ENCODE measurements at places on chromosomes 7 and 10.

DNA sequence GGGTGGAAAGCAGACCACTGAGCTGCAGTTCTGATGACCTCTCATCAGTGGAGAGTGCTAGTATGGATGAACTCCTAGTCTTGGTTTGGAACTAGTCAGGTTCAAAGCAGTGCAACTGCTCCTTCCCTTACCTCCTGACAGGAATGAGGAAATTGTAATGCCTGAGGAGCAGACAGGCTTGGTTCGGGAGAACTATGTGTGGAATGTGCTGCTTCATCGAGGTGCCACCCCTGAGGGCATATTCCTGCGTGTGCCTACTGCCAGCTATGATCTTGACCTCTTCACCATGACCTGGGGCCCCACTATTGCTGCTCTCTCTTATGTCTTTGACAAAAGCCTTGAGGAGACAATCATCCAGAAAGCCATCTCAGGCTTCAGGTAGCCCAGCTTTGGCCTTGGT is 27.4 kb upstream of the NFKB2 start:
- peak; percentile 78 for DNase-seq

DNA sequence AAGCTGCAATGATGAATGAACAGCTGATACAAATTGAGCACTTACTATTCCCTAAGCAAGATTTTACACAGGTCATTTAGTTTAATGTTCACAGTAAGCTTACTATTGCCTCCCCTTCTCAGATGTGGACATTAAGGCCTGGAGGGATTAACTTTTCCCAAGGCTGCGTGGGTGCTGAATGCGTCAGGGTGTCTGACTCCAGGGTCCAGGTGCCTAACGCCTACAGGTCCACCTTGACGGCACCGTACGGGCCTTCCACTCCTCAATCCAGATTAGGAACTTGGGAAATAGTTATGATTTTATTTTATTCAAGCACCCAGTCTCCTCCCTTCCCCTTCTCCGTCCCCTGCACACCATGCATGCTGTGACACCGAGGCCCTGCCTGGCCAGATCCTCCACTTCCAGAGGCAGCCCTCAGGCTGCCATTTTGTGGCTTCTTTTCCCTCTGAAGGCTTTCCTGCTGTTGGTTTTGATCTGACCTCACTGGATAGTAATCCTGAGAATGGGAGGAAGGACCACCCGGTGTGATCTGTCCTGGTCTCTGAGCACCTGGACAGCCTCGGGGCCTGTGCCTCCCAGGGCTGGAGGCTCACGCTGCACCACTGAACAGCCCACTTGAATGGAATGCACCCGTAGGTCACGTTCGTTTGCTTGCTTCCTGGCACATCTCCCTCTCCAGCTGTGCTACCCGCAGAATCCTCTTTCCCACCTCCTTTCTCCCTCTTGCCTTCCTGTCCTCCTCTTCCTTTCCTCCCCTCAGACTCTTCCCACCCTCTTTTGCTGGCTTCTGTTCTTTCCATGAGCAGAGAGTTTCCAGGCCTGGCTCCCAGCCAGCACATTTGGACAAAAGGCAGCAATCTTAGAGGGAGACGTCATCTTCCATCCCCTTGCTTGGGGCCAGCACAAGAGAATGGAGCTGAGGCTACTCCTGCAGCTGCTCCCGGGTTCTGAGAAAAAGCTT is 14.4 kb downstream of the DENND2A start:
- DNase-seq = no peak

- DNase-seq = no peak
Observed at GRCh38 chr7:138144958-138145357, 68.7 kb downstream of the AKR1D1 start.

DNA sequence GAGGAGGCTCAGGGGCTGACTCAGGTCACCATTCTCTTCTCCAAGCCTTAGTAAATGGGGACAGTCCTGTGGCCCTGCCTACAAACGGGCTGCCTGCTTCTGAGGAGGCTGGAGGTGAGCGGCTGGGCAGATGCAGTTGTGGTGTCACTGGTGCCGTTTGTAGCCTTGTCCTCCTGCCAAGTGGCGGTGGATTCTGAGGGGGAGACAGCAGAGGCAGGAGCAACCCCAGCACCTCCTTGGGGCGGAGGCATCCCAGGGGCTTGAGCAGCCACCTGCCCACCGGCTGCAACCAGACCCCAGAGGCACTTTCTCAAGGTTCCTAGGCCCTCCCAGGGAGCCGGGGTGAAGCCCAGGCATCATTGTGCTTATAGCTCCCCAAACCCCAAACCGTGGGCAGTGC is 112.5 kb downstream of the ZMIZ1 start:
- DNase-seq = no peak

DNA sequence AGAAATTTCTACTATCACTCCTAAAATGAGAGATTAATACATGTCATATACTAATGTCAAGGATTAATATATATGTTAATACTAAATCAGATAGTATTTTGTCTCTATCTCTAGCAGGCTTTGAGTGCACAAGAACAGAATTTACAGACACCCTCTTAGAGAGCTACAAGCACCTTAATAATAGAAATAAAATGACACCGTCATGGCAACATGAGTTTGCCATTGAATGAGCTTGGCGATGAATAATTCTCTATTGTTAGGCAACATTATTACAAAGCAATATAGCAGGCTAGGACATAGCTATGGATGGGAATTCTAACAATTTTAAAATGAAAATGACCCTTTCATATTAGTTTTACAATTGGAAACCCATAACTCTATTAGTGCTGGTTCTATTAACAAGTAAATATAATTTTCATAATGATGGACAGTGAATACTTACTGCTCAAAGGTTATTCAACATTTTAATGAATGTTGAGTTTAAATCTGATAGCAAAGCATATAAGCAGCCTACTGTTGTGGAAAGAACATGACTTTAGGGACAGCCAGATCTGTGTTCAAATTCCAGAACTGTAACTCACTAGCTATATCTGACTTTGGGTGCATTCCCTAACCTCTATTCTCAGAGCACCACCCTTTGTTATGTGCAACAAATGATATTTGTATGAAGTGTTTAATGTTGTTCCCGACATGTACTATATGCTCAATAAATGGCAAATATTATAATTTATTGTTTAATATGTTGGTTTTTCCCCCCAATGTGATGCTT is 184.5 kb upstream of the DKK1 start:
- DNase-seq = no peak

- no peak for DNase-seq
Observed at GRCh38 chr10:34584164-34584563, 230.9 kb downstream of the PARD3 start.

DNA sequence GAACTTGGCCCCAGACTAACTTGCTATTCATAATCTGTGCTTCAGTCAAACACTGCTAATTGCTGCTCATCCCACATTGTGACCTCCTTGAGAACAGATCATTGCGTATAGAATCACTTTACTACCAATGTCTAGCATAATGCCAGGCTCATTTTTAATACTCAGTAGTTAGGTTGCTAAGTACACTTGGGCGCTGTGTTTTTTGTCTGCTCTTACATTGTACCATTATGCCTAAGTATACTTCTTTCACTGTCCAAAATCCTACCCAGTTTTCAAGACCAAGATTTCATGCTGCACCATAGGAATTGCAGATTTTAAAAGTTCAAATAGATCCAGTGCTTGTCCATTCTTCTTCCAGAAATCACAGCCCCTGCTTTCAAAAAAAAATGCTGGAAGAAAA is 32.8 kb upstream of the TMEM106B start:
- no peak for DNase-seq

DNA sequence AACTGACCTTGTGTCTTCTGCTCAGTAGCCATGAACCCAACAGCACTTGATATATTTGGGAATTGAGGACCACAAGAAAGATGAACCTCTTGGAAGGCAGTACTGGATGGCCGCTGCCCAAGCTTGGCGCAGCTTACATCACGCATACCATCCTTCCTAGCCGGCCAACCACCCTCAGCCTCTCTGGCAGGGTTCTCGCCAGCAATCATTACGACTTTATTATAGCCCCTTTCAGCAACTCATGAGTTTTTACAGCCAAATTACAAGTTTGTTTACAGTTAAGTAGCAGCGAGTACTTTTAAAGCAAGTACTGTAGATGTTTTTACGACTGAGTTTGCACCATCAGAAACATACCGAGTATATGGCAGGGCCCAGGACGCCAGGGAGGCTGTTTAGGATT is 769.1 kb downstream of the SUGCT start:
- DNase-seq = no peak

GRCh38 chr7:50812841-50813475 is 30.3 kb upstream of the GRB10 start:
- DNase-seq = no peak

GRCh38 chr10:123140164-123140982 is 4.6 kb downstream of the HMX3 start:
- no peak for DNase-seq

- DNase-seq = no peak
Observed at GRCh38 chr10:129941199-129942018, 22.7 kb downstream of the EBF3 start.

GRCh38 chr7:69739190-69739589 is 140.9 kb downstream of the AUTS2 start:
- no peak for DNase-seq

DNA sequence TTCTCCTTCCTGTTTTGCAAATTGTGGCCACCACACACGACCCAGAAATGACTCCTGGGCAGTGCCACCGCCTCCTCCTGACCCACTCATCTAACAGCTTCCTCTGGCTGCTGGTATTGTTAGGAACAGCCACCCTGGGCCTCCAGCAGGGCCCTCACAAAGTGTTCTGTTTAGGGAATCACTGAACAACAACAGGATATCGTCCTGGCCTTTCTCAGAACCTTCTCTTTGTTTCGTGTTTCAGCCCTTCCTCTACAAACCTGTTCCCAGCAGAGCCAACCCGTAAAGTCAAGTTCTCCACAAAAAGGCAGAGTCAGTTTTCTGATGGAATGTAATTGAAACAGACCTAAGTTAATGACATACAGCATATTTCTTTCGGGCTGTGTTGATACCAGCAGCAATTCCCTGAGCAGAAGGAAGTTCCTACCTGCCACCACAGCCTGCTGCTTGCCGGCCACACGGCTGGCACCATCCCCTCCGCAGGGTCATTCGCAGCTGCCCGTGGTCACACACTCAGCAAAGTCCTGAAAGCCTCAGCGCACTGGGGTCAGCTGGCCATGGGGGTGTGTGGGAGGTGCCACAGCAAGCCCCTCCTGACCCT is 91.7 kb upstream of the PITRM1 start:
- DNase-seq = no peak

DNA sequence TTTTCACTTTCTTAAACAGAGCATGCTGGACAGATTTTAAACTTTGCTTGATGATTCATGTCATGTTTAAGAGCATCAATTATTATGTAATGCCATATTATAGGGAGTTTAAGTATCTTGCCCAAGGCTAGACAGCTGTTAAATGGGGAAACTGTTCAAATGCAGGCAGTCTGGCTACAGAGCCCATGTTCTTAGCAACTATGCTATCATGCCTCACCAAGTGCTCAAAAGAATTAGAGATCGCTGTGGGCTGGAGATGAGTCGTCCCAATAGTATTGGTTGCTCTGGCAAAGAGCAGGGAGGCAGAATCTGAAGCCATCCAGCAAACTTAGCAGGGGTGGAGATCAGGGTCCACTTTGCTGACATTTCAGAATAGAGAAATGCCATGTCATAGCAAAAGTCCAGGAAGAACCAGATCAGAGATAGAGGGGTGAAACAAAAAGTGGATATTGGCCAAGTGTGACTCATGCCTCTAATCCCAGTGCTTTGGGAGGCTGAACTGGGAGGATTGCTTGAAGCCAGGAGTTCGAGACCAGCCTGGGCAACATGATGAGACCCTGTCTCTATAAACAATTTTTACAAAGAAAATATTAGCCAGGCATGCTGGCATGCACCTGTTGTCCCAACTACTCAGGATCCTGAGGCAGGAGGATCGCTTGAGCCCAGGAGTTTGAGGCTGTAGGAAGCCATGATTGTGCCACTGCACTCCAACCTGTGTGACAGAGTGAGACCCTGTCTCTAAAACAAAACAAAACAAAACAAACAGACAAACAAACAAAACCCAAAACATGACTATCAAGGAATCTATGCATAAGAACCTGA is 57.8 kb downstream of the BAMBI start:
- no peak for DNase-seq

GRCh38 chr7:154584352-154585252 is 418.3 kb downstream of the PAXIP1 start:
- peak; percentile 31 for DNase-seq

GRCh38 chr7:47292832-47293309 is 289.0 kb downstream of the TNS3 start:
- no peak for DNase-seq

GRCh38 chr7:25684360-25684759 is 456.1 kb upstream of the NPVF start:
- no peak for DNase-seq

DNA sequence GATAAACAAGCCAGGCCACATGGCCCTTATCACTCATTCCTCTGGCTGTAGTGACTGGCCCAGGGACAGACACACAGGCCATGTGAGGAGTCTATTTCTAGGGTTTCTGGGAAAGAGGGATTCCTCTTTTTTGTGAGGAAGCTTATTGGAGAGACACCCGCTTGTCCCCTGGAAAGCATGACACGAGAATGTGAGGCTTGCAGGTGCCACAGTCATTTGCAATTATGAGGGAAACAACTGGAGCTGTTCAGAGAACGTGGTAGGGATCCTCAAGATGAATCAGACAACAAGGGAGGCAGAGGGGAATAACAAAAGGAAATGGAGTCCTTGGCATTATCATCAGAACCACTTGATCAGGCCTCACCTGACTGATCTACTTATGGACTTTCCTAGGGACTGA is 64.5 kb downstream of the ADCYAP1R1 start:
- DNase-seq = no peak

- no peak for DNase-seq
Observed at GRCh38 chr10:112815269-112816032, 134.6 kb upstream of the TCF7L2 start.
